Osteocyte (in vitro differentiated cells): ENCODE measurements at places on chromosomes 12 and 14.

DNA sequence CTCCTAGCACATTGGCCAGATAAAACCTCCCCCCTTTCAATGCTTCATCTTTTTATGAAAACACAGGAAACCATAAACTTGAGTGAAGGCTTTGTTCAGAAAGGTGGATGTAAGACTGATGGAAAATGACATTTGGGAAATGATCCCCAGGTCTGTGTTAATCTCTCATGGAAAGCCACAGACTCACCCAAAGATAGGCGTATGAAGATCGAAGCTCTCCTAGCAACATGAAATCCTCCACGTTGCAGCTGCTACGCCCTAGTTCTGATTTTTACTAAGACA, 63.4 kb upstream of the PTGR2 start:
- DNase-seq, result no peak

DNA sequence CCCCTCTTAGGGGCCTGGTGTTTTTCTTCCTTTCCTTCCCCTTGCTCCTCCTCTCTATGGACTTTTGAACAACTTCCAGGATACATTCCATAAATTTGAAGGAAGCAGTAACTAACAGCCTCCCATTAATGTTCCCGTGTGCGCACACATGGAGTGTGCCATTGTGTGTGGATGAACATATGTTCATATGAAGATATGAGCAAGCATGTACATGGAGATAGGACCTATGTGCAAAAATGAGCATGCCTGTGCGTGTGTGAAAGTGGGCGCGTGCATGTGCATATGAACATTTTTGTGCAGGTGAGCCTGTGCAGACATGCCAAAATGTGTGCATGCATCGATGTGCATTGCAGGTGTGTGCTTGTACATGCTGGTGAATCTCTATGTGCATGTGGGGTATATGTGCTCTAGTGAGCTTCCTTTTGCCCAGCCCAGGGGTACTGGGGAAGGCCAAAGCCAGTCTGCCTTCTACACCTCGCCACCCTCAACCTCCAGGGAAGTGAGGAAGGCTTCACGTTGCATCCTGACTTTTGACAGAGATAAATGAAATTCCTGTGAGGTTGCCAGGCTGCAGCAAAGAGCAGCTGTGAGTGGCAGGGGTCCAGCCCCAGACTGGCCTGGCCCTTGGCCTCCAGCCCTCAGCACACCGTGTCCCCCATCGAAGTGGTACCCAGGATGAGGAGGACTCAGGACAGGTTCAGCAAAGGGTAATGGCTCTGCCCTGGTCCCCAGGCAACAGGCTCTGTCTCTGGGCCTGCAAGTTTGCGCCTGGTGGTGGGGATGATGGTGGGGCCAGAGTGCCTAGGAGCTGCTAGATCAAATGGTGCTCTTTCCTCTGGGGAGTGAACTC, 21.1 kb upstream of the PGF start:
- DNase-seq, result no peak

GRCh38 chr12:100243137-100243536, 23.7 kb downstream of the DEPDC4 start:
- no peak for DNase-seq

GRCh38 chr14:92988786-92989755, 66.1 kb downstream of the CHGA start:
- DNase-seq, result no peak

- DNase-seq, result no peak
Measured at GRCh38 chr14:34368115-34368970, 93.7 kb downstream of the SPTSSA start.

DNA sequence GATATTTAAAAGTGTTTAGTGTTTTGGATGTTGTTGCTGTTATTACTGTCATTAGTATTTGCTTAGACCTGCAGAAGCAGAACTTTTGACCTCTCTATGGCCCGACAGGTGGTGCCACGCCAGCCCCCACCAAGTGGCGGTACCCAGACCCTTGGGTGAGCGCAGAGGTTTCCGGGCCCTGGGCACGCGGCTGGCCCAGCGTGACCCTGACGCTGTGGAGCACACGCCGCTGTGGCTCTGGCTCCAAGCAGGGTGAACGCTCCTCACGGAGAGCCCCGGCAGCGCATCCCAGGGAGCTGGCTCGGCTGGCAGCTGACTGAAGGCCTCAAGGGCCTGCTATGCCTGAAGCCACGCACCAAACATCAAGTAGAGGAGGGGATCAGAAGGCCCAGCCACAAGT, 22.6 kb downstream of the SLC25A47 start:
- DNase-seq, result no peak

DNA sequence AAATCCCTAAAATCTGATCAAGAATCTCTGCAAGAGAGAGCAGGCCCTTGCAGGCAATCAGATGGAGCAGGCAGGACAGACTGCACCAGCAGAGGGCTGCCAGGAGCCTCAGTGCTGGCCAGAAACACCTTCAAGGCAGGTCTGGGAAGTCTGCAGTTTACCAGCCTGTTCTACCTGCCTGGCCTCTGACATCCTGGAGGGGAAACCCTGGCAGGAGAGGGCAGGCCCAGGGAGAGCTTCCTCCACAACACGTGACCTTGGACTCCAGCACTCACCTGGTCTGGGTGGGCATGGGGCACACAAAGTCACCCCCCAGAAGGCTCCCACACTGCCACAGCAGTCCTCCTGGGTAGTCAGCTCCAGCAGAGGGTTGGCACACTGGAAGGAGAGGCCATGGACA, 56.0 kb downstream of the ISCA2 start:
- DNase-seq, result no peak
